Stimulated activated CD8-positive, alpha-beta memory T cell treated with anti-CD3 and anti-CD28 coated beads, Interleukin-15, amount 100 ng/mL, for 4 hours (primary cell): ENCODE measurements at places on chromosomes 16 and 17.

DNA sequence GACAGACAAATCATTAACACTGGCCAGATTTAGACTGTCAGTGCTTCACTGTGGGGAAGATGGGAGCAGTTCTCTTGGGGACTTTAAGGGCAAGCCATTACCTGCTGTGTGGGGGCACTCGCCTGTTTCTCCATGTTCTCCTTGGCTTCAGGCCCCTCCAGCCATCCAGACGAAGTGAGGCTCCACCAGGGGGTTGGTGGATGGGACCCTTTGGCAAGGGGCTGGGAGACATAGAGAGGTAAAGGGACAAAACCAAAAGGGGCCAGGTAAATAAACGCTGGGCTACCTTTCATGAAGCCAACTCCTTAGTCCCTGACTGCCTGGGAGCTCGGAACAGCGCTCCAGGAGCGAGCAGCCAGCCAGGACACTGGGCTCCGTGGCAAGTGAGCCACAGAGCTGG is 14.0 kb downstream of the TBX4 start:
- no peak for DNase-seq

DNA sequence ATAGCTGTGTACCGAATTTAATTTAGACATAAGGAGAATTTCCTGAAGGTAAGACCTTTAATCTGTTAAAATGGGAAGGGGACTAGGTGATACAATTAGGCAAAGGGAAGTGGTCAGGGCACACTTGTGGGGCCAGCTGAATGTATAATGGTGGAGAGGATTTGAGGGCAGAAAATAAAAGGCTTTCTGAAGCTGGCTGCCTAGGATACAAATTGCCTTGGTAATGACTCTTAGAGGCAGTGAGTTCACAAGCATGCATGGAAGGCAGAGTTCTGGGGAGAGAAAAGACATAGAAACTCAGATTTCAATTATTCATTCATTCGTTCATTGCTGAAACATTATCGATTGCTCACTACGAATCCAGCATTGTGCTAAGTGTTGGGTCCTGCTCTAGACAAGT is 12.4 kb upstream of the NFAT5 start:
- DNase-seq, result no peak

DNA sequence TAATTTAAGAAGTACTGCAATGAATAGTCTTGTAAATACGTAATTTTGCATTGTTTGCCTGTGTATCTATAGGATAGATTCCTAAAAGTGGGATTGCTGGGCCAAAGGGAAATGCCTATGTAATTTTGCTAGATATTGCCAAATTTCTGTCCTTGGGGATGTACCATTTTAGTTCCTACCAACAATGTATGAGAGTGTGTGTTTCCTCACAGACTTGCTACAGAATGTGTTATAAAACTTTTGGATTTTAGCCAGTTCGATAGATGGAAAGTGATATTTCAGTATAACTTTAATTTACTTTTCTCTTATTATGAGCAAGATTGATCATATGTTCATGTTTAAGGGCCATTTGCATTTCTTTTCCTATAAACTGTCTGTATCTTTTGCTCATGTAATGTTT is 8.3 kb downstream of the TANGO6 start:
- no peak for DNase-seq

GRCh38 chr16:66380421-66380820 is 13.9 kb downstream of the CDH5 start:
- DNase-seq, result no peak

DNA sequence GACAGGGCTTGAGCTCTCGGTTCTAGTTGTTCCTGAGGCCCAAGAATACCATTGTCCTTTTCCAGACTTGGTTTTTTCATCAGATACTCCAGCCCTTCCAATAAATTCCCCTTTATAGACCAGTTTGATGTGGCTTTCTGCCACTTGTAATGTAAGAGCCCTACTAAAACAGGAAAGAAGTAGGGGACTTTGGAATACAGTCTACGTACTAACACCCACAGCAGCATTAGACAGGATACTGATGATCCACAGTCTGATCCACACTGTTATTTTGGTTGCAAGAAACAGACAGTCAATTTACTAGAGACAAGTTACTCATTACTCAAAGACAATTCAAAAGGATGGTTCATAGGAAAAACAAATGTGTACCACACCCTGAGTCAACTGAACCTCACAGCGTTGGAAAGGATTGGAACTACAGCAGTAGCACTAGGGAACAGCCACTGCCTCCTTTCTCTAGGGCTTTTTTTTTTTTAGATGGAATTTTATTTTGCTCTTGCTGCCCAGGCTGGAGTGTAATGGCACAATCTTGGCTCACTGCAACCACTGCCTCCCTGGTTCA is 45.9 kb upstream of the MED13 start:
- DNase-seq, result no peak

GRCh38 chr16:4257646-4258556 is 14.9 kb downstream of the TFAP4 start:
- no peak for DNase-seq

DNA sequence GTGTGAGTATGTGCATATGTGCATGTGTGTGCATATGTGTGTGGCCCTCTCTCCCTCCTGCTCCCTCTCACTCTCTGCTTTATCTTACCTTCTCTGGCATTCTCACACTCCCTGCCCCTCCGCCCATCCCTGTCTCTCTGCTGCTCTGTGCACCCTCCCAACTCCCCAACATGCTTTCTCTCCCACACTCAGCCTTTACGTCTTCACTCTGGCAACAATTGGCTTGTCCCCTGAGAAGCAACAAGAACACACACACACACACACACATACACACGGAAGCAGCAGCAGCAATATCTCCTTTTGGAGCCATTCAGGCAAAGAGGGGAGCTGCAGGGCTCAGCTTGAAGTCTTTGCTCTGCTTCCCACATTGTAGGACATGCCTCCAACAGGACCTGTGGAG is 27.8 kb downstream of the PITPNM3 start:
- no peak for DNase-seq

DNA sequence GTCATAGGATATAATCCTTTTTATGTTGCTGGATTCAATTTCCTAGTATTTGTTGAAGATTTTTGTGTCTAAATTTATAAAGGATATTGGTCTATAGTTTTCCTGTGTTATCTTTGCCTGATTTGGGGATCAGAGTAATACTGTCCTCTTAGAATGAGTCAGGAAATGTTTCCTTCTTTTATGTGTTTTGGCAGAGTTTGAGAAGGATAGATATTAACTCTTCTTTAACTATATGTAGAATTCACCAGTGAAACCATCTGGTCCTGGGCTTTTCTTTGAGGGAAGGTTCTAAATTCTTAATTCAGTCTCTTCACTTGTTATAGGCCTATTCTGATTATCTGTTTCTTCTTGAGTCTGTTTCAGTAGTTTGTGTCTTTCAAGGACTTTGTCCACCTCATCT is 66.3 kb upstream of the NACA2 start:
- DNase-seq, result no peak

DNA sequence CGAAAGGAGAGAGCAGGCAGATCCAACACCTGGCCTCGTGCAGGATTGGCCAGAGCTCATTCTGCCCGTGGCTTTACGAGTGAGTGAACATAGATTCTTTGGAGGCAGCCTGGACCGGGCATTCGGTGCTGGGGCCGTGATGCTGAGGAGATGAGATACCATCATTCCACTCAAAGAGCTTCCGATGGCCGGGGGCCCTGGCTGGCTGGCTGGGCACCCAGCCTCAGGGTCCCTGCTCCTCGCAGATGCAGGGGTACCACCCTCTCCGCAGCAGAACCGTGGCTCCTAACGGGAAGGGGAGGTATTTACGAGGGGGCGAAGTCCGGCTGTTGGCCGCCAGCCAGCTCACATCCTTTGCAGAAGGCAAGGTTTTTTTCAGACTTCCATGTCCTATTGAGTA is 66.1 kb upstream of the FOXF1 start:
- no peak for DNase-seq

GRCh38 chr17:18225642-18226283 is 328 bp downstream of the LLGL1 start:
- DNase-seq, result no peak

GRCh38 chr16:56623637-56624036 is 1.9 kb upstream of the MT1E start:
- no peak for DNase-seq

- DNase-seq, result no peak
Measured at GRCh38 chr16:88993166-88993761, 16.3 kb upstream of the CBFA2T3 start.

GRCh38 chr17:9424071-9424640 is 151.5 kb downstream of the STX8 start:
- no peak for DNase-seq

DNA sequence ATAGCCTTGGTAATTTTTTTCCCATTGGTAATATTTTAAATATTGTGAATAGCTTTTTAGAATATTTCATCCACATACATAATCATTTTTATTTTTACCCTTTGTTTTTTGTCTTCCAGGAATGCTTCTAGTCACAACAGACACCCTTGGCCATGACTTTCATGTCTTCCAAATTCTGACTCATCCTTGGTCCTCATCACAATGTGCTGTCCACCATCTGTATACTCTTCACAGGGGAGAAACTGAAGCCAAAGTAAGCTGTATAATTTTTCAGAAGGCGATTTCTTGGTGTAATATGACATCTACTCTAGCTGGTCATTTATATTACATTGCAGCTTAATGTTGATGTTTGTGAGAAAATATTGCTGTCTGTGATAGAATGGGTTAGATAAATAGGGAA is 269.4 kb downstream of the BCAS3 start:
- DNase-seq, result no peak
